ENCODE measurements at places on chromosomes 4 and X.

GRCh38 chrX:48890934-48891401 lies 6.6 kb downstream of the TIMM17B start:
- no peak for DNase-seq

GRCh38 chrX:141894733-141895132 lies 9.0 kb upstream of the MAGEC1 start:
- DNase-seq = no peak

GRCh38 chrX:42837101-42837726 lies 59.3 kb upstream of the PPP1R2C start:
- no peak for DNase-seq

DNA sequence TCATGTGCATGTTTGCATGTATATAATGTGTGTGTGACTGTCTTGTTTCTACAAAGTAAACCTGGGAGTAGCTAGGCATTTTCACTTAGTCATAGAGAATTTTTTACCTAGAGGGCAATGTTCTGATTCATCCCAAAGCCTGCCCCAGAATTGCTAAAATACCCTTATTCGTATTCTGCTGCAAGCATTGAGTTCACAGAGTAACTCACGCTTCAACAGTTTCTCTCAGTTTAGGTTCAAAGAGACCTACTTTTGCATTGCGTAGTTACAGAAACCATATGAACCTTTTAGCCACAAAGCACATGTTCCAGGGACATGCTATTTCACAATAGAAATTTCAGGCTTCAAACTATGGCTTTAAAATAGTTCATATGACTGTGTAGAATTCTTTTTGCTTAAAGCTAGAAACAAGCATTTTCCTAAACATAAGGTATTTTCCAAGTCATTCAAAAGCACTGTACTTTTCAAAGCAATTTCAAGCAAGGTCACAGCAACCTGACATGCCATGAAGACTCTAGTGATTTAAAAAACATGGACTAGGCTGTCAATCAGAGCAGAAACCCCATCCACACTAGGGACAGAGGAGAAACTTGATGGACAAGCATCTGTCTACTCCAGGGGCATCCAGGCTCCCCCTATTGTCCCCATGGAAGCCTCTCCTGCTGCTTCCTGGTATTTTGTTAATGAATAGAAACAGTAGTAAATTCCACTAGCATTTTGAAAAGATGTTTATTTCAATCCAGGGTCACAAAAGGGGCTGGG lies 81.5 kb upstream of the MAPK10 start:
- no peak for DNase-seq

- no peak for DNase-seq
Measured at GRCh38 chr4:88059766-88060165, 52.3 kb downstream of the PKD2 start.

- no peak for DNase-seq
Measured at GRCh38 chr4:138222046-138222445, 20.1 kb downstream of the SLC7A11 start.

DNA sequence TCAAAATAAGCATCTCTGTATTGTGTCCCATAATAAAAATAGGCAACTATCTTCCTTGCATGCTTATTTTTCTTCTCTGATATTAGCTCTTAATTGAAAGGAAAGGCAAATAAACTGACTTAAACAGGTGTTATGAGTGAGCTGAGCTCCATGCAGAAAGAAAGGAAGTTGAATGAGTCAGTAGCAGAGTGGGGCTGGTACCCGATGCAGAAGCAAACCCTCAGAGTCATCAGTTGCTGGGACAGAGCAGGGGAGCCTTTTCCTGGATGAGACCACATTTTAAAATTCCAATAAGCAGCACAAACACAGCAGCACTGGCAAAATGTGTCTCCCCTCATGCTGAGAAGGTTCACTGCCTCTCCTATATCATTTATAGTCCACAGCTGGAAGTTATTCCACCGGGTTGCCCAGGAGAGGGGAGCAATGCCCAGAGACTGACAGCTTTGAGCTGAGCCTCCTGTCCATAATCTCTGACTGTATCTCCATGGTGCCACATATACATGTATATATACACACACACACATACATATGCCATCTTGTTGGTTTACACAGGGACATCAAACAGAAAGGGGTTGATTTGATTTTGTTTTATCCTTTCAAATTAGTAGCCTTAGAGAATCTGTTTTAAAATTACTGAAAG lies 274.3 kb upstream of the PPARGC1A start:
- no peak for DNase-seq

DNA sequence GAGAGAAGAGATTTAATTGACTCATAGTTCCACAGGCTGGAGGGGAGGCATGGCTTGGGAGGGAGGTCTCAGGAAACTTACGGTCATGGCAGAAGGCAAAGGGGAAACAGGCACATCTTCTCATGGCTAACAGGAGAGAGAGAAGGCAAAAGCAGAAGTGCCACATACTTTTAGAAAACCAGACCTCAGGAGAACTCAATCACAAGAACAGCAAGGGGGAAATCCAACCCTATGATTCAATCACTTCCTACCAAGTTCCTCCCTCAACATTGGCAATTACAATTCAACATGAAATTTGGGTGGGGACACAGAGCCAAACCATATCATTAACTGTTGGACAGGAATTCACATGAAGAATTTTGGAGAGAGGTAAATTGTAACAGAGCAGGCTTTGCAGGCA lies 485.3 kb upstream of the PITX2 start:
- no peak for DNase-seq

DNA sequence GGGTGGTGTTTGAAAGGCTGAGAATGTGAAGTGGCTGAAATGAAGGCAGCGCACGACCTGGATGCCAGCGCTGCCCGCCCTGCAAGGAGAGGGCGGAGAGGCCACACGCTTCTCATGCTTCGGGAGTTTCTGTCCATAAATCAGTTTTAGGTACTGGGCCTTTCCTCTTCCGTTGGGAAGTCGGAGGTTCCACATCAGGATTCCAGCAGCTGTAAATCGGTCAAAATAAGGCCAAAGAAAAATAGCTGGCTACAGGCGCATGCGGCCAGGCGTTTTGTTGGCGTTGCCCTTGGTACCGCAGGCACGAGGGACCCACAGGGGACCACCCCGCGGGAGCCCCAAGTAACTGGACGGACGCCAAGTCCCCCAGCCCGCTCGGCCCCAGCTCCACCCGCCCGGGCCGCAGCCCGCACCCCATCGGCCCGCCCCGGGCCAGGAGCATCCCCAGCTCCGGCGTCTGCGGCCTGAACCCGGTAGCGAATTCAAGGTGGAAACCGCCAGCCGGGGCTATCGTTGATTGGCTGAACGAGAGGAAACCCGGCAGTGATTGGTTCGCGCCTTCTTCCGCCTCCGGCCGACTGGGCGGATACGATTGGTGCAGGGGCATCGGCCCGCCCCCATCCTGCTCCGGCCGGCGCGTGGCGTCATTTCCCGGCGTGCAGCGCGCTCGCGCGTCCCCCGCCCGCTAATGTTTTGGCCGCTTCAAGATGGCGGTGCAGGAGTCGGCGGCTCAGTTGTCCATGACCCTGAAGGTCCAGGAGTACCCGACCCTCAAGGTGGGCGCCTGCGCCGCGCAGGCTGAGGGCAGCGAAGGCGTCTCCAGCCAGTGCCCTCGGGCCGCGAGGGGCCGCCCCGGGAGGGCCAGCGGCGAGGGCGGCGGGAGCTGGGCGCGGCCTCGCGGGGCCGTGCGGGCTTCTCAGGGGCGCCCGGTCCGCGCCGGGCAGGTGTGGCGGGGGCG lies at the start of gene MAEA:
MAEA (plus strand) TSS at position 685 of the 958 bp plus-strand sequence; CDS start at position 708, 23 bp downstream.
- peak; percentile 97 for DNase-seq

GRCh38 chrX:57211906-57212305 lies 74.6 kb upstream of the FAAH2 start:
- DNase-seq = no peak

- no peak for DNase-seq
Measured at GRCh38 chrX:18871161-18871890, 112.6 kb downstream of the PHKA2 start.

GRCh38 chr4:143054971-143055370 lies 129.7 kb upstream of the USP38 start:
- no peak for DNase-seq

DNA sequence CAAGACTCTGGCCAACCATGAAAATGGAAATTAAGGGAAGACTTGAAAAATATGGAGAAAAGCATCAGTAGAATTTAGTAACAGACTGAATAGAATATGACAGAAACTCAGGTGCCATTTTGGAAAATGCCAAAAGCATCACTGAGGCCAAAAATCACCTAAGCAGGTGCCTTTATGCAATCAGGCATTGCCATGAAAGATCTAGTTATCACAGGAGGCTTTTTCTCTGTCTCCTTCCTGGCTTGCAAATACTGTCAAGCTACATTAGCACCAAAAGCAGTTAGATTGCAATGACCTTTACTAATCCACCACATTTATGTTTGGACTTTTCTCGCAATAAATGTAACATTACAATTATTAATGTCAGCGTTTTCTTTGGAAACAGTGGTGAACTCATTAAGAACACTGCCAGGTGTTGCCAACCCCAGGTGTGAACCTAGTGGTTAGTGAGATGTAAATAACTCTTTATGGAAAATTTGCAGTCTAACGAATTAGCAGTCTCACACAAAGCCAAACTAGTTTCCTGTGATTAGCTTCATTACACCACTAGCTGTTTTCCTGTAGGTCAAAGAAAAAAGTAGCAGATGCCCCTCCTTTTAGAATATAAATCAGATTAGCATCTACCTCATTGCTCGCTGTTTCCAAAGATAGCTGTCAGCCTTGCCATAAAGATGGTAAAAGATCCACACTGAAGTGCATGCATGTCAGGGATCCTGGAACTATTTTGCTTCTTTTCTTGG lies 1568.4 kb upstream of the TENM3 start:
- DNase-seq = no peak

- no peak for DNase-seq
Measured at GRCh38 chr4:107708225-107708624, 11.8 kb downstream of the PAPSS1 start.

GRCh38 chr4:99859618-99860017 lies 34.6 kb downstream of the LAMTOR3 start:
- no peak for DNase-seq

- DNase-seq = no peak
Measured at GRCh38 chr4:126664839-126665238, 967.9 kb upstream of the INTU start.

DNA sequence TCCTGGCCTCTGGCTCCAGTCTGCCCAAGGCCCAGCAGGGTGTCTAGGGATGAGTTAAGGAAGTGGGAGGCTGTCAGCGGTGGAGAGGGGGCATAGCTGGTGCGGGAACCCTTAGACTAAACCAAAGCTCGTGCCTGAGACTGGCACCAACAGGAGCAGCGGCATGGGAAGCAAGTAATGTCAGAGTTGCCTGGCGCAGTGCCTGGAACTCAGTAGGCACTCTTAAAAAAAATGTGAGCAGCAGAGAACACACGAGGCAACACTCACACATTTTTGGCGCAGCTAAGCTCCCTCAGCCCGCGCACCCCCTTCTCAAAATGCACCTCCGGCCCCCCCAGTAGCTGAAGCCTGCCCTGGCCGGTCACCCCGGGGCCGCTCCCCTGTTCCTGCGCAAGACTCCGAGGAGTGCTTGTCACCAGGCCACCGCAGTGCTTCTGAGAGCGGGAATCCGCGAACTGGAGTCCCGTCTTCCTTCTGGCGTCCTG lies 583 bp downstream of the GABRE start:
- no peak for DNase-seq

GRCh38 chrX:129762448-129762847 lies 17.3 kb upstream of the SASH3 start:
- no peak for DNase-seq

GRCh38 chrX:76931518-76931917 lies 504.0 kb downstream of the MAGEE1 start:
- DNase-seq = no peak

- DNase-seq = no peak
Measured at GRCh38 chrX:153365670-153366069, 31.7 kb downstream of the ZNF275 start.

- peak; percentile 14 for DNase-seq
Measured at GRCh38 chr4:118086344-118086743, 52.1 kb downstream of the NDST3 start.

DNA sequence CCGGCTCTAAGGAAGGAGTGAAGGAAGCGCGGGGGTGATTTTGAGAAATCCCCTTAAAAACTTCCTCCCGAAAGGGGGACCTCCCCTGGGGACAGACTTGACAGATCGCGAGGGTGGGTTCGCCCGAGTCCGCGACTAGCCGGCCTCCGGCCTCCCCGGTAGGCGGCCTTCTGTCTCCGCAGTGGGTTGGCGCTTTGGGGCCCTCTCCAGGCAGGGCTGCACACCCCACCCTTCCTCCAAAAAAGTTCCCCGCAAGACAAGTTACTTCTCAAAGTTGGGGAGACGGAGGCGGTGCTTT lies 24.8 kb downstream of the HOPX start:
- DNase-seq = peak; percentile 56

DNA sequence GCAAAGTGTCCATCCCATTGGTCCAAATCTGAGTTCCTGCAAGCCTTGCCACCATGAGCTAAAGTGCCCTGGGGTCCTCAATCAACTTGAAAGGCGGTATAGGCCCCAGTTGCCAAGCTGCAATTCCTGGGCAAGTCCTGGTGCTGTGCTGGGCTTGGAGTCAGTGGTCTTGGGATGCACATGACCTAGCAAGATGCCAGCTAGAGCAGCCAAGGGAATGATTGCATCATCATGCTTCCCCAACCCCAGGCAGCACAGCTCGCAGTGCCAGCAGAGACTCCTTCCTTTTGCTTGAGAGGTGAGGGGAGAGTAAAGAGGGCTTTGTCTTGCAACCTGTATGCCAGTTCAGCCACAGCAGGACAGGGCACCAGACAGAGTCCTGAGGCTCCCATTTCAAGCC lies 50.5 kb downstream of the KCNIP4 start:
- DNase-seq = no peak

DNA sequence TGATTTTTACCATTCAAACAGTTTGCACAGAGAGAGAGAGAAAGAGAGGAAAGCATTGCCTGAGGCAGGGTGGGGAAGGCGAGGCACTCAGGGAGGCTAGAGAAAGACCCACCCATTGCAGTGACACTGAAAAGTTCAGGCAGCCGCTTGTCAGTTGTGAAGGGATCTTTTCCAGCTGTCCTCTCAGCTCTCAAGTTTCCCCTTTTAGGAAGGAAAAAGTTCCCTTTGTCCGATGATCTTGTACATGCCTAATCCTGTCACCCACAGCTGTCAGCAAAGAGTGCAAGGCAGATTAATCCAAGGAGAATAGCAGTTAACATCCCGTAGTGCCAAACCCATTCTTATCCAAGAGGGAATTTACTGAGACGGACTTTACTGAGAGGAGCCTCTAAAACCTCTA lies 255.0 kb downstream of the MAGEB5 start:
- no peak for DNase-seq

- DNase-seq = no peak
Measured at GRCh38 chr4:142419712-142420111, 426.4 kb downstream of the INPP4B start.

DNA sequence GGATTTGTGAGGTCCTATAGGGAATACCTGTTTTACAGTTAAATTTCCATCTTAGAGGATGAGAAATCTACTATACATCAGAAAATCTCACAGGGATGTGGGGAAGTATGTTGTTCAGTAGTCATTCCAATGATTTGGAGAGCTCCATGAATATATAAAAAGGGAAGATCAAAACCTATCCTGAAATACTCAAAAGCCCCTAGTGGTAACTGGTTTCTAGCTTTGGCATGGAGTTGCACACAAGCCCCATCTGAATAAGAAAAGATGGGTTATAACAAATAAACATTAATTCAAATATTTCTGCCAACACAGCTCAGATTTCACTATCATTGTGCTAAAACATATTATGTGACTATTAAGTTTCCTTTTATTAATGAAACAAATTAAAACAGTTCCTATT lies 101.6 kb downstream of the FBXO8 start:
- no peak for DNase-seq

GRCh38 chrX:134981910-134982309 lies 8.9 kb upstream of the SMIM10 start:
- no peak for DNase-seq

GRCh38 chr4:1126506-1126905 lies 13.1 kb upstream of the RNF212 start:
- no peak for DNase-seq

- DNase-seq = peak; percentile 54
Measured at GRCh38 chrX:69615779-69616456, at the start of gene EDA. Gene EDA (plus strand): TSS chrX:69616113.
